Left lobe of liver (tissue), 2 donors: ENCODE measurements at places on chromosomes 1 and 21. TPM values are rescaled to one million over a fixed set of nuclear protein-coding genes. Genes with fewer than 3 reads are reported as not detected.

DNA sequence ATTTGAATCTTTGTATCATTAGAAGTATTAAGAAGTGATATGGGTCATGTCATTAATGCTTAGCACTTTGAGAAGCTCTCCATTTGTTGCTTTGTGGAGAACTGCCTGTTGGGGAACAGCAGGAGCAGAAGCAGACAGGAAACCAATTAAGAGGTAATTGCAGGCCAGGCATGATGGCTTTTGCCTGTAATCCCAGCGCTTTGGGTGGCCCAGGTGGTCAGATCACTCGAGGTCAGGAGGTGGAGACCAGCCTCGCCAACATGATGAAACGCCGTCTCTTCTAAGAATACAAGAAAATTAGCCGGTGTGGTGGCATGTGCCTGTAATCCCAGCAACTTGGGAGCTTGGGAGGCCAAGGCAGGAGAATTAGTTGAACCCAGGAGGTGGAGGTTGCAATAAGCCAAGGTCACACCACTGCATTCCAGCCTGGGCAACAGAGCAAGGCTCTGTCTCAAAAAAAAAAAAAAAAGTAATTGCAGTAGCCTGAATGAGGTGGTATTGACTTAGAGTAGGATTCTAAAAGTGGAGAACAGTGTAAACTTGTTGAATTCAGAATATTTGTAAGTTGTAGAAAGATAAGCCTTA lies 57.8 kb upstream of the FASLG start:
- DNase-seq, result no peak

DNA sequence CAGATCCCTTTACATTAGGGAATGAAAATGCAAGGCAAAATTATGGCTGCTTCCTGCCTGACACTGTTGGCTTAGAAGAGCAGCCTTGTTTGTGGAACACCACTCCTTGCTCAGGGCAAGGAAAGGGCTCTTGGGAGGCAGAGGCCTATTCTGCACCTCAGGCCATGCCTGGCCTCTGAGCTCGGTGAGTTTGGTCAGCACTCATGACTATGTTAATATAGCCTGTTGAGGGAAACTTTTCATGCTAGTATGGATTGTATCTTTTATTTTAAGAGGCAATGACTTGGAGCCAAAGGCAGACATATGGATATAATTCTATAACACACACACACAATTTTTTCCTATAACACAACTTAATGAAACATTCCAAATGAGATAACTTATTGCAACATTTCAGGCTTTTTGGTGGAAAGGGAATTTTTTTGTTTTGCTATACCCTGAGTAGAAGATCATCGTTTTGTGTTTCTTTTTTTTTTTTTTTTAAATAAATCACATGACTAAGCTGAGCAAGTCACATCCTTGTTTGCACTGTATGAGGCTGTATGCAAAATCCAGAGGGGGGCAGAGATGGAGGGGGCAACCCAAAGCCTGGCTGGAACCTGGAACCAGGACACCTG lies 5.6 kb upstream of the YRDC start:
- DNase-seq, result no peak

GRCh38 chr1:20494609-20495311 lies 8.8 kb upstream of the CAMK2N1 start:
- no peak for DNase-seq

- DNase-seq, result no peak
Measured at GRCh38 chr1:54742282-54742681, 22.0 kb downstream of the PARS2 start.

DNA sequence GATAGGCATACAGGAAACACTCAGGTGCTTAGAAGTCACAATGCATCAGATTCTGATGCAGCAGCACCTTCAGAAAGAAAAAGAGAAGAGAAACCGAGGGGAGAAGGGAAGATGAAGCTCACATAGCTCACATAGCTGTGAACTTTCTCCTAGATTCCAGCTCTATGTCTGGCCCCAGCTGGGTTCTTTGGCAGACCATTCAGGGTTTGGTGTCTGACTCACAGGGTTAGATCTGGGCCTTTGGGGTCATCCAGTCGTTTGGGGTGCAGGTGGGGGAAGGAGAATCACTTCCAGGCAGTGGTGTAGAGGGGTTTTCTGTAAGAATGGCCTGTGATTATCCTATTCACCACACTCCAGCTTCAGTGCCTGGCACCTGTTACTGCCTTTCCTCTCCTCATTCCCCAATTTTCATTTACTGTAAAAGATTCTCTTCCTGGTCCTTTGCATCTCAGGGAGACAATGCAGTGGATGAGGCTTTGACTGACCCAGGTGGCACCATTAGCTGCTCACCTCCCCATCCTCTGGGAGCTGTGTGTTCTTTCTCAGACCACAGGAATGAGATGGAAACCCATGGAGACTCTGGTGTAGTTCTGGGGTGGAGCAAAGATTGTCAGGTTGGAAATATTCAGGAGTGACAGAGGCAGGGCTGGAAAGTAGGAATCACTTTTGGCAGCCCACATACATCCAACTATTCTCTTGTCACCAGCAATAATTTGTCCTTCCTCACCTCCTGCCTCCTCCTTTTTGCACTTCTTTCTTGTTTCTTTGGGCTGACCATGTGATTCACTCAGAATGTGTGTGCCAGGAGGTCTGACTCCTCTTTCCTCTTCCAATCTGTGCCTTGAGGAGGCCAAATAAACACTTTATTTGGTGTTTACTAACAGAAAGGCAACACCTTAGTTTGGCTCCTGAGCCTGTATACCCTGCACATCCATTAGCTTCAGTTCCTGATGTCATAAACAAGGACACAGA lies 103.3 kb downstream of the PAPPA2 start:
- no peak for DNase-seq

DNA sequence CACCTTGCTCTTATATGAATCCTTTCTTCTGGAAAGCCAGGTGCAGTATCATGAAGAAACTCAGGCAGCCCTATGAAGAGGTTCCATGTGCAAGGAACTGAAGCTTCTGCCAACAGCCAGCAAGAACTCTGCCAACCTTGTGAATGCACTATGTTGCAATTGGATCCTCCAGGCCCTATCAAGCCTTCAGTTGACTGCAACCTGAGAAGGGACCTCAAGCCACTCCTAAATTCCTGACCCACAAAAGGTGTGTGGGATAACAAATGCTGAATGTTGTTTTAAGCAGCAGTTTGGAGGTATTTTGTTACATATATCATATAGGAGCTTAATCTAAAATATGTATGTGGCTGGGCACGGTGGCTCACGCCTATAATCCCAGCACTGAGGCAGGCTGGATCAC lies 84.0 kb downstream of the RERE start:
- DNase-seq, result peak; percentile 58

DNA sequence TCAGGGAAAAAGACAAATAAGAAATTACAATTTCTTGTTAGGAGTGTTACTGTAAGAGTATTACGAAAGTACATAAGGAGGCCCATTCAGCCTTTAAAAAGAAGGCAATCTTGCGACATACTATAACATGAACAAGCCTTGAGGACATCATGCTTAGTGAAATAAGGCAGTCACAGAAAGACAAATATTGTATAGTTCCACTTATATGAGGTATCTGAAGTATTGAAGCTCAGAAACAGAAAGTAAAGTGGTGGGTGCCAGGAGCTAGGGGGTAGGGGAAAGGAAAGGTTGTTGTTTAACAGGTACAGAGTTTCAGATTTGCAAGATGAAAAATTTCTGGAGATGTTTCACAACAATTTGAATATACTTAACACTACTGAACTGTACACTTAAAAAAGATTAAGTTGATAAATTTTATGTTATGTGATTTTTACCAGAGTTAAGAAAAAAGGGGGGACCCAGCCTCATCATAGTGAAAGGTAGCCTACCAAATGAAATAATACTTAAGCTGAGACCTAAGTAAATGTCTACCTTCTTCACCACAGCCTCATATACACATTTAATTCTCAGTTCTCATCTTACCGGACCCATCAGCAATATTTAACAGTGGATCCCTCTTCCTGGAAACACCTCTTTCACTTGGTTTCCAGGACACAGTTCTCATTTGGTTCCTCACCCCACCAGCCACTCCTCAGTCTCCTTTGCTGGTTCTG lies 19.5 kb downstream of the USP24 start:
- no peak for DNase-seq

DNA sequence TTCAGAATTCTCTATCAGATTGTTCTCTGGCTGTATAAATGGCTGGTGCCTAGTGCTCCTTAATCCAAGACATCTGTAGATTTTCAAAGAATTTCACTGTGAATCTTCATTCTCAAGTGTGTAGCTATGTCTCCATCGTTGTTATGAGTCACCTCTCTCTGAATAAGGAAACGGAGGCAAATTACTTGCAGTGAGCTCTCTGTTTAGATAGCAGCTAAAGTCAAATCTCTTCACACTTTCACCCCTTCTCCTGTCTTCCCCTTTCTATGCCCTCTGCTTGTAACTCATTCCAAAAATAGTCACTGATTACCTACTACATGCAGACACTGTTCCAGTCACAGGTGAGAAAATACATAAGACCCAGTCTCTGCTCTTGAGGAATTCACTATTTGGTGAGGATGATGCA lies 39.7 kb downstream of the CHML start:
- DNase-seq, result no peak

DNA sequence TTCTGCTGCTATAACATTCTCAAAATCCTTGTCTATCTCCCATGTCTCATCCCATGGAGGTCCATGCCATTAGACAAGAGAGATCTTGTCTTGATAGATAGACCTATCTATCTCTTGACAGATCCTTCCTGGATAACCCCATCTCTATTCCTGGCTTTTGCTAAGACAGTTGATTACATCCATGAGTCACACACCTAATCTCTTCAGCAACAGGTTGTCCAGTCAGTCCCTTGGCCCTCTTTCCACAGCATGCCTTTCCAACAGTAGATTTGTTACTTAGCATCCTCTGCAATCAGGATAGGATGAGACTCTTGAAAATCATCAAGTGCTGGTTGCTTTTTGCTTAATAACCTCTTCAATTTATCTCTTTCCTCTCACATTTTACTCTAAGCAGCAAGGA lies 46.6 kb downstream of the TRMT1L start:
- no peak for DNase-seq

DNA sequence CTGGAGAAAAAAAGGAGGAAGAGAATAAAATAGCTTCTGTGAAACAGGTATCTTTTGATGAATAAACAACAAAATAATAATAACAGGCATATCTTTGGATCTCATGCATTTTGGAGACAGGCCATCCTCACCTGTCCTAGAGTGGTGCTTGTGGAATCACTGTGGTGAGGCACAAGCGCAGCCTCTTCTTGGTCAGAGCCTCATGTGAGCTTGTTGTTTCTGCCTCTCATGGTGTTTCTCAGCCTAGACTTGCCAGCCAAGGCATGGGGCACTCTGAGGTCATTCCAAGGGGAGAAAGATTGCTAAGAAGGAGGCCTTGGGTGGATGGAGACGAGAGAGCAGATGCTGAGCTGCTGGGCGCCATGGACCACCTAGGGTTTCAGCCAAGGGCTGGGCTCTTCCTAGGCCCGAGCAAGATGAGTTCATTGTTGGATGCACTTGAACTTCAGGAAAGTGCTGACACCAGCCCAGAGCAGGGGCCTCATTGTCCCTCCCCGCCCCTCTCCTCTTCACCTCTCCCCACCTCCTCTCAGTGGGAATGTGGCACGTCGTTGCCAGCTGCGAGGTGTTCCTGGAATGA lies 49.5 kb downstream of the ATP5PO start:
- DNase-seq, result no peak

The KRTAP10-6 gene
- not detected for total RNA-seq

The NBPF6 gene
- total RNA-seq, result not detected
